ENCODE measurements at places on chromosomes 3 and 15. TPM values are rescaled to one million over a fixed set of nuclear protein-coding genes. Genes with fewer than 3 reads are reported as not detected.

GRCh38 chr3:155688481-155688880 lies 56.4 kb downstream of the PLCH1 start:
- no peak overlapping the region for H3K4me3 ChIP-seq
- no peak overlapping the region for H3K27ac ChIP-seq
- no peaks in the 10 kb centered on the region for H3K27me3 ChIP-seq

GRCh38 chr3:128786434-128787020 lies 60.5 kb downstream of the RAB7A start:
- DNase-seq, result no peak
- H3K27me3 ChIP-seq, result no peaks in the 10 kb centered on the region
- no peaks in the 10 kb centered on the region for H3K4me1 ChIP-seq
- H3K27ac ChIP-seq, result no peak overlapping the region
- no peak overlapping the region for H3K4me3 ChIP-seq

DNA sequence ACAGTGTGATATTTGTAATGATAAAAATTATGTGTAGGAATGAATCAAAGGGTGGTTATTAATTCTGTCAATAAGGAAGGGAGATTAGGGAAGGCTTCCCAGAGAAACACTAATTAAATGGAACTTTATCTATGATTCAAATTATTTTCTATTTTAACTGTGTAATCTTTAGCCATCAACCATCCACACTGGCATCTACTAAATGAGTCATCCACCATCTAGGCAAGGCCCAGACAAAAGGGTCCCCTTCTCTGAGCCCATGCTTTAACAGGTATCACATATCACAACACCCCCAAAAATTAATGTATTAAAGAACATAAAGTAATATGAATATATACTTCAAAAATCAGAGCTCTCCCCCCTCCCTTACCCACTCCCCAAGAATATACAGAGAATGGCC lies 19.9 kb upstream of the TPM1 start:
- no peaks in the 10 kb centered on the region for H3K36me3 ChIP-seq
- peaks cover 6% of the 10 kb centered on the region for H3K4me1 ChIP-seq
- no peak overlapping the region for H3K4me3 ChIP-seq
- DNase-seq, result no peak
- H3K27me3 ChIP-seq, result no peaks in the 10 kb centered on the region
- H3K27ac ChIP-seq, result peak overlapping the region; percentile 26

DNA sequence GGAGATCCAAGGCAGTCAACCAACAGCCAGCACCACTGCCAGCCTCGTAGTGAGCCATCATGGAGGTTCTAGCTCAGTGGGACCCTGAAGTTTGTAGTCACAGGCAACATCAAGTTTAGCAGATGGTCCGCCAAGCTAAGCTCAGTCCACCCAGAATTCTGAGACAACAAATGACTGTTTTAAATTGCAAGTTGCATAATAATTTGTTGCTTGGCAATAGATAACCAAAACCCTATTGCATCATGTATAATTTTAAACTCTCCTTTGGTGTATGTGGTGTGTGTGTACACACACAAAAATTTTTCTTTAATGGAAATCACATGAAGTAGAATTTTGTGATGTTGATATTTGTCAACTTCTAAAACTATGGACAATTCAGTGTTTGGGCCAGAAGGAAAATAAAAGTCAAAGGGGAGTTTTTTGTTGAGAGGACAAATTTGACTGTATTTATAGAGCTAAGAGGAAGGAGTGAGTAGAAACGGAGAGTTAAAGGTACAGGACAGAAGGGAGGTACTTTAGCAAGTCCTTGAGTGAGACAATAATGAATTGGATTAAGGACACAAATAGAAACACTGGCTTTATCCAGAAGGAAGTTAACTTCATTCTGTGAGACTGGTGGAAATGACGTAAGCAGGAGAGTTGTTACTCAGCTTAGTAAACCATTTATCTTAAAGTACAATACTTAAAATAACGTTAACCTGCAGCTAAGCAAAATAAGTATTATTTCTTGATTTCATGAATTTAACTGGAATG lies 83.6 kb downstream of the NCEH1 start:
- peak overlapping the region; percentile 50 for H3K27ac ChIP-seq
- no peak overlapping the region for H3K4me3 ChIP-seq
- no peaks in the 10 kb centered on the region for H3K36me3 ChIP-seq
- no peak for DNase-seq
- H3K27me3 ChIP-seq, result no peaks in the 10 kb centered on the region
- no peaks in the 10 kb centered on the region for H3K4me1 ChIP-seq

- H3K4me3 ChIP-seq, result no peak overlapping the region
- no peak overlapping the region for H3K27ac ChIP-seq
- no peaks in the 10 kb centered on the region for H3K4me1 ChIP-seq
Observed at GRCh38 chr3:185251272-185251671, 2.6 kb downstream of the EHHADH start.

LAMB2 gene
- total RNA-seq, result 540 TPM

DNA sequence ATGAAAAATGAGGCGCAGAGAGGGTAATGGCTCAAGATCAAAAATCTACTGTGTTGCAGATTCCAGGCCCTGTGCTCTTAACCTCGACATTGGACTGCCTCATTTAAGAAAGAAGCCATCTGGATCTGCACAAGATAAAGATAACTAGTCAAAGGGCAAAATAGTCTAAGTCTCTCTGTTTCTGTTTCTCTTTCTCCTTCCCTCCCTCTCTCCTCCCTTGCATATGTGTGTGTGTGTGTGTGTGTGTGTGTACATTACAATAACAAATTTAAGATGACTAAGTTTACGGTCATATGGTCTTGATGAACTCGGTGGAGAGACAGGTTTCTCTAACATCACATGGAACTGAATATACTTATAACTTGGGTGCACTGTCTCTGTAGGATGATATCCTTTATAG lies 69.2 kb downstream of the MEIS2 start:
- H3K27me3 ChIP-seq, result no peaks in the 10 kb centered on the region
- H3K4me3 ChIP-seq, result no peak overlapping the region
- no peaks in the 10 kb centered on the region for H3K4me1 ChIP-seq
- H3K36me3 ChIP-seq, result no peaks in the 10 kb centered on the region

- H3K27ac ChIP-seq, result no peak overlapping the region
- no peaks in the 10 kb centered on the region for H3K4me1 ChIP-seq
- peak; percentile 75 for DNase-seq
Observed at GRCh38 chr15:80942746-80943565, 46.7 kb downstream of the MESD start.

DNA sequence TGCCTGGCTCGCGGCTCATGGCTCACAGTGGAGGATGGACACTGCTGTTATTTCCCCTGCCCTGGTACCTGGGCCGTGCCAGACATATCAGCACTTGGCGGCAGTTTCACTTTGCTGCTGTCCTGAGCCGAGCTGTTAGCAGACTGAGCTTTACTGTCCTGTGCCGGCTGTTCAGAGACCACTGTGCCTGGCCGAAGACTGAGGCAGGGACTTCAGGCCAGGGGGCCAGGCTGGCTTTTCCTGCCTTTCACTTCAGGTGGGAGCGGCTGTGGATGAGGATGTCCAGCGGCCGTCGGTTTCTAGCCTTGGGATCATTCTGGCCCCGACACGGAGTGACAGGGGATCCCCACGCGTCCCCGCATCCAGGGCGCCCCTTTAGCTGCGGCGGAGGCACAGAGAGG lies 1.1 kb downstream of the ATP10A start:
- no peaks in the 10 kb centered on the region for H3K36me3 ChIP-seq
- DNase-seq, result no peak
- H3K27me3 ChIP-seq, result peaks cover 3% of the 10 kb centered on the region
- peaks cover 8% of the 10 kb centered on the region for H3K4me1 ChIP-seq

DNA sequence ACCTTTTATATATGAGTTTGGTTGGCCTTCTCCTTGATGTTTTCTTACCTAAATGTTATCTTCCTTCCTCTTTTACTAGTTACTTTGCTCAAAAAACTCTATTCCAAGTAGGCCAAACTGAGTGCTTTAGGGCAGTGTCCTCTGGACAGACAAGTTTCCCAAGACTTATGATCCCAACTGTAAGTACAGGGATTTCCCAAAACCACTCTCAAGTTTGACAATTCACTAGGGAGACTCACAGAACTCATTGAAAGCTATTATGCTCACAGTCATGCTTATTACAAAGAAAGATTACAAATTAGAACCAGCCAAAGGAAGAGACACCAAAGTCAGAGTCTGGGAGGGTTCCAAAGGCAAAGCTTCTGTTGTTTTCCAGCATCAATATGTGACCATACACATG lies 534.2 kb upstream of the ALCAM start:
- no peak overlapping the region for H3K27ac ChIP-seq
- no peaks in the 10 kb centered on the region for H3K4me1 ChIP-seq
- no peaks in the 10 kb centered on the region for H3K27me3 ChIP-seq
- DNase-seq, result no peak

DNA sequence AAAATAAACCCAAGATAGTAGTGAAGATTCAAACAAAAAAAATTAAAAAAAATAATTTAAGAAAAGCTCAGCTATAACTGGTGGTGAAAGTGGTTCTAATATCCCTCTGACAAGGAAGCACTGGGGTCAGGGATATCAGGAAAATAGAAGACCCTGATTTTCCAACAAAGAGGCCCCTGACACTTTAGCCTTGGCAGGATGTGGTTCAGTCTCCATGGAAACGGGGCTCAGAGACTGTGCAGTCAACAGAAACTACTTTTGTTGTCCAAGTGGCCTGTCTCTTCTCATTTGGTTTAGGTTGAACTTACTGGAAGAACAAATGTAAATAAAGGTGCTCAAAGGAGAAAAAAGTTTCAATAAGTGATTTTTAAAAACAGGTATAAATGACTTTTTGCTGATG lies 27.2 kb downstream of the INTS14 start:
- H3K27ac ChIP-seq, result peak overlapping the region; percentile 22
- no peaks in the 10 kb centered on the region for H3K4me1 ChIP-seq
- H3K36me3 ChIP-seq, result peaks cover 4% of the 10 kb centered on the region
- H3K4me3 ChIP-seq, result no peak overlapping the region
- H3K27me3 ChIP-seq, result no peaks in the 10 kb centered on the region

EPHA3 gene
- total RNA-seq, result 1.0 TPM

GRCh38 chr3:71924721-71925120 lies 139.8 kb upstream of the PROK2 start:
- DNase-seq, result no peak
- no peaks in the 10 kb centered on the region for H3K36me3 ChIP-seq
- no peak overlapping the region for H3K4me3 ChIP-seq
- no peaks in the 10 kb centered on the region for H3K27me3 ChIP-seq
- no peaks in the 10 kb centered on the region for H3K4me1 ChIP-seq
- H3K27ac ChIP-seq, result no peak overlapping the region

DNA sequence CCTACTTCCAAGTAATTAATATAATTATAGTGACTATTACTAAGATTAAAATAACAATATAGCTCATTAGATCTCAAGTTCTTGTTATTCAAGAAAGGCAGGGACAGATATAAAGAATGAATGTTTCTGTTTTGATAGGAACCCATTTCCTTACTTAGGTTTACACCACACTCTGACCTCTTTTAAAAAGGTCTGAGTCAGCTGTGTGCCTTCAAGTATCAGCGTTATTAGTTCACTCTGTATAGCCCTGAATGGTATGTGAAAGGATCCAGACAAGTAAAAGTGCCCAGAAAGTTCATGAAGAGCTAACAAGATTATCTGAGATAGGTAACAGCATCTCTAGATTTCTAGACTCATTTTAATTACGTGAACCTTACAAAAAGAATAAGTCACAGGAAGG lies 28.9 kb downstream of the PDCD10 start:
- no peak for DNase-seq
- H3K4me3 ChIP-seq, result no peak overlapping the region
- no peaks in the 10 kb centered on the region for H3K36me3 ChIP-seq
- H3K4me1 ChIP-seq, result no peaks in the 10 kb centered on the region

GRCh38 chr3:194657439-194657838 lies 14.6 kb downstream of the LSG1 start:
- H3K27ac ChIP-seq, result no peak overlapping the region
- no peak overlapping the region for H3K4me3 ChIP-seq
- no peaks in the 10 kb centered on the region for H3K27me3 ChIP-seq
- no peaks in the 10 kb centered on the region for H3K4me1 ChIP-seq

ROPN1 gene
- total RNA-seq, result 2.3 TPM

- H3K27ac ChIP-seq, result peak within 1 kb of the TSS; percentile 92
- H3K4me3 ChIP-seq, result peak within 1 kb of the TSS; percentile 79
- no peaks in the 10 kb centered on the region for H3K36me3 ChIP-seq
- DNase-seq, result peak; percentile 98
- peaks cover 11% of the 10 kb centered on the region for H3K4me1 ChIP-seq
Observed at GRCh38 chr15:34101366-34102174, at the start of the genes EMC7 and PGBD4. Gene EMC7 (minus strand): TSS chr15:34101862. CDS start chr15:34101839, 23 bp downstream. Gene PGBD4 (plus strand): TSS chr15:34102083. CDS start chr15:34102532, 449 bp downstream.

DNA sequence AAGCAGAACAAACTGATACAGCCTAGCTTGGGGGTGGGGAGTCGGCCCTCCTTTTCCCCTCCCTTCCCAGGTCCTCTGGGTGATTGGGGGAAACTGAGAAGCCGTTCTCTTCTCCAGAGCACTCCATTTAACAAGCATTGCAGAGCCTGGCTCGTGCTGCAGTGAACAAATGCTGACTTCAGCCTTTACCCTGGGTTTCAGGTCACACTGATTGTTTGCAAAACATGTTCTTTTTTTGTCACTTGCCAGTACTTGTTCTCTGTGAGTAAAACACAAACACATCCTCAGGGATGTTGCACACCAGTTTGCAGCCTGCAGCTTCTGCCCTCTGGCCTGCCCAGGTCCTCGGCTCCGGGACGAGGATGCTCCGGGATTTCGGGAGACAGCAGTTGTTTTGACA lies 132.8 kb downstream of the PGPEP1L start:
- H3K4me1 ChIP-seq, result peaks cover 13% of the 10 kb centered on the region
- H3K27me3 ChIP-seq, result no peaks in the 10 kb centered on the region
- no peaks in the 10 kb centered on the region for H3K36me3 ChIP-seq
- peak overlapping the region; percentile 55 for H3K27ac ChIP-seq
- no peak for DNase-seq

DNA sequence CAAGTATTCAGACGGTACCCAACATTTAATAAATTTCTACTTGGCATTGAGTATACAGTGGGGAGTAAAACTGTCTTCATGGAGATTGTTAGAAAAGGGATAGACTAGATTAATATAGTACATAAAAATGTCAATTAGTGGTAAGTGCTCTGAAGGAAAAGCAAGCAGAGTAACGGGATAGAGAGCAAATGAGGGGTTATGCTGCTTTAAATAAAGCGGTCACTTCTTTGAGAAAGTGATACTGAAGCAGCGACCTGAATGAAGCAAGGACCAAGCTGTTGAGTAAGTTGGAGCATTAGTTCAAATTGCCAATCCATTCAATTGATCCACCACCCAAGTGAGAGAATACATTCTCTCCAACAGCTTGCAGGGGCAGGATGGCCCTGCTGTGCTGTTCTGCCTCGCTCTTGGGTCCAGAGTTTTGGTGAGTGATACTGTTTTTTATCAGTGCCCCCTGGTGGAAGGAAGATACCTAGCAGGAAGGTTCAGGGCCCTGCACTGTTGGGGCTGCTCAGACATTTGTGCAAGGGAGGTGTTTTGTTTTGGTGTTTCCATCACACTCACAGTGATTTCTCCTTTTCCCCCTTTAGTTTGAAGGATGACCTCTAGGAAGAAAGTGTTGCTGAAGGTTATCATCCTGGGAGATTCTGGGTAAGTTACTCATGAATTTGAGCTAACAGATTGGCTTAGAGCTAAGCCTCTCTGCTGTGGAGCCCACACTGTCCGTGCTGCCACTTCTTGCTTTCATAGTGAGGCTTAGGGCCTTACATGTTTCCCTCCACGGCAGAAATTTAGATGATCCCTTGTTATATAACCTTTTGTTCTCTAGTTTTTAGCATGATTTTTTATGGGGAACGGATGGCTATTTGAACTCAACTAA lies 69.0 kb downstream of the RAB7A start:
- H3K4me3 ChIP-seq, result no peak overlapping the region
- DNase-seq, result no peak
- H3K27me3 ChIP-seq, result no peaks in the 10 kb centered on the region
- H3K4me1 ChIP-seq, result no peaks in the 10 kb centered on the region

DNASE1L3 gene
- 0.44 TPM for total RNA-seq

AHSG gene
- total RNA-seq, result not detected

LINGO1 gene
- total RNA-seq, result 1.6 TPM

GRCh38 chr15:96121086-96121920 lies 209.2 kb upstream of the NR2F2 start:
- no peaks in the 10 kb centered on the region for H3K4me1 ChIP-seq
- no peaks in the 10 kb centered on the region for H3K27me3 ChIP-seq
- no peak overlapping the region for H3K4me3 ChIP-seq
- H3K27ac ChIP-seq, result no peak overlapping the region
- H3K36me3 ChIP-seq, result no peaks in the 10 kb centered on the region

All from breast epithelium (tissue), 4 donors.